ENCODE measurements at places on chromosomes 3 and 15. TPM values are rescaled to one million over a fixed set of nuclear protein-coding genes. Genes with fewer than 3 reads are reported as not detected.

The LTF gene
- 14.7 TPM for total RNA-seq

The MCTP2 gene
- 9.9 TPM for total RNA-seq

The TRIM71 gene
- under 0.01 TPM for total RNA-seq

The SNTN gene
- total RNA-seq, result not detected

The CCDC80 gene
- 1.2 TPM for total RNA-seq

The ZPLD1 gene
- total RNA-seq, result 0.23 TPM

The PYGO1 gene
- total RNA-seq, result 0.25 TPM

The PLA2G4D gene
- total RNA-seq, result not detected

The C3orf49 gene
- not detected for total RNA-seq

The SCN11A gene
- total RNA-seq, result 0.08 TPM

The VGLL3 gene
- total RNA-seq, result 0.70 TPM

The TCTA gene
- total RNA-seq, result 13.6 TPM

The CASR gene
- total RNA-seq, result 0.17 TPM

The SNX4 gene
- 54.6 TPM for total RNA-seq

DNA sequence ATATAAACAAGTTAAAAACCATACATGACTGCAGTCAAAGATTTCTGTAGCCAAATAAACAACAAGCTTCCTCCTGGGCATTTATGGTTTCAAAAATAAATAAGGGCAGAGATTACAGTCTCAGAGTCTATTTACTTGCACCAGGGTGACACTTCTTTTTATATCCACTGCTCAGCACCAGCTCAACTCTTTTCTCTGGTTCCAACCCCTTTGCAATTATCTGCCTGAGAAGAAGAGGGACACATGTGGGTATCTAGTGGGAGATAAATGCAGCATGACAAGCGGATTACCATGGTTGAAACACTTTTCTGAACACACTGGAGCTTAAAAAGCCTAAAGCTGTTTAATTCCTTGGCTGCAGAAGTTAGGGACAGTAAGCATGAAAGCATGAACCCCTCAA lies 311.5 kb downstream of the CNTN3 start:
- no peak for DNase-seq

DNA sequence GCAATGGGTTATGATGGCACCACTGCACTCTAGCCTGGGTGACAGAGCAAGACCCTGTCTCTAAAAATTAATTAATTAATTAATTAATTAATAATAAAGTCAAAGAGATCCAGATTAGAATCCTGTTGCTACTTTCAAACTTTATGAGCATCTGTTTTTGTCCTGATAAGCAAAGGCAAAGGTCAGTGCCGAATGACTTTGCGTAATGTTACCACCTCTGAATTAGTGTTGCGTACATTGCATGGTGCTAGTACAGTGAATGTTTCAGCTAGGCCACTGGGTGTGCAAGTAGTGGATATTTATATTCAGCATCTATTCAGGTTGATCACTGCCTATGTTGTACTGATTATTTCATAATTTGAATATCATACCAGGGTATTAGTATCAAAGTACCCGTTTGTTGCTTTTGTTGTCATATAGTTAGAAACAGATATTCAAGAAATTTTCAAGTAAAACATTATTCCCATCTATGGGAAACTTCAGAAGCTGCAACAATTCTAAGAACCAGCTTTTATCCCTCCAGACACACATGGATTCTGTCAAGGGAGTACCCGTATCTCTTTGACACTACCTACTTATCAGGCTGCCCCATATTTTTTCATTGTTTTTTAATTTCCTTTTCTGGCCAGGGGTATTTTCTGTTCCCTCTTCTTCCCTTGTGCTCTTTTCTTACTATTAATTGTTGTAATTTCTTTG lies 127.1 kb upstream of the GRM7 start:
- DNase-seq, result no peak

DNA sequence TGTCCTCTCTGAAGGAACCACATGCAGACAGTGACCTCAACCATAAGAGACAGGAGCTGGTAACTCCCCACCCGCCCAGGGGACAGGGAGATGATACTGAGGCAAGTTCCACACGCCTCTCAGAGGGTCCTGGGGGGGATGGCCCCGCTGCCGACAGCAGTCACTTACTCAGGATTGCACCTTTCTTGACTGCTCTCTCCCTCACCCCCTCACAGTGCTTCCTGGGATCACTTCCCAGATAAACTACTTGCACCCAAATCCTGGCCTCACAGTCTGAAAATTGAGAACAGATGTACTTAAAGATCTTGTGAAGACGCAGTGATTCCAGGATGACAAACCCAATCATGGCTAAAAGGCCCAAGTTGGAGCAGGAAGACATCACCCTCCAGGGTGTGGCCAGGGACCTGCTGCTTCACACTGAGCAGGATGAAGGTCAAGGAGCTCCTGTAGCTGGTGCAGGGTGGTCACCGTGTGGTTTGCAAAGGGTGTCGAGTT lies 207.6 kb downstream of the ADAMTS17 start:
- no peak for DNase-seq

DNA sequence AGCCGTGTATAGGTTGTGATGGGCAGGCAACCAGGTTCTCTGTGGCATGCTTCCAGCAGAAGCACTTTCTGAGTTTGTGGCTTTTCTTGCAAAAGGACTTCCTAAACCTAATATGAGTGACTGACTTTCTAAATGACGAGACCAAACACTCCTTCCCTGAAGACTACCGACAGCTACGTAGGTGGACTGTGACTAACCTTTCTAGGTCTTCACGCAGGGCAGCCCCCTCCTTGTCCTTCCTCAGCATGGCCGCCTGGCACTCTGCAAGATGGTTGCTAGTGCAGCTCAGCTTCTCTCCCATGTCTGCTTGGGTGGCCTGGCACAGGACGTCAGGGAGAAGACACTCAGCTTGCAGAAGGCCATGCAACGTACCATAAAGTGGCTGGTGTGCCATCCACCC lies 20.9 kb downstream of the CXCR6 start:
- DNase-seq, result no peak

DNA sequence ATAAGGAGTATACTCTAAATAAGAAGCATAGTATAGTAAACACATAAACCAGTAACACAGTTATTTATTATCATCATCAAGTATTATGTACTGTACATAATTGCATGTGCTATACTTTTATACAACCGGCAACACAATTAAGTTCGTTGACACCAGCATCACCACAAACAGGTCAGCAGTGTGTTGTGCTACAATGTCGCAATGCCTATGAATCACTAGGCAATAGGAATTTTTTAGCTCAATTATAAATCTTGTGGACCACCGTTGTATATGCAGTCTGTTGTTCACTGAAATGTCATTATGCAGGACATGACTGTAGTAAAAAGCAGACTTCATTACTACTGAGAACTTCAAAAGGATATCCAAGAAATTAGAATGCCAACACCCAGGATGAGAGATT lies 177.0 kb downstream of the PDCD6IP start:
- DNase-seq, result no peak

- no peak for DNase-seq
Observed at GRCh38 chr3:144104186-144104585, 132.6 kb downstream of the DIPK2A start.

GRCh38 chr15:29601811-29602210 lies 220.5 kb downstream of the TJP1 start:
- no peak for DNase-seq

DNA sequence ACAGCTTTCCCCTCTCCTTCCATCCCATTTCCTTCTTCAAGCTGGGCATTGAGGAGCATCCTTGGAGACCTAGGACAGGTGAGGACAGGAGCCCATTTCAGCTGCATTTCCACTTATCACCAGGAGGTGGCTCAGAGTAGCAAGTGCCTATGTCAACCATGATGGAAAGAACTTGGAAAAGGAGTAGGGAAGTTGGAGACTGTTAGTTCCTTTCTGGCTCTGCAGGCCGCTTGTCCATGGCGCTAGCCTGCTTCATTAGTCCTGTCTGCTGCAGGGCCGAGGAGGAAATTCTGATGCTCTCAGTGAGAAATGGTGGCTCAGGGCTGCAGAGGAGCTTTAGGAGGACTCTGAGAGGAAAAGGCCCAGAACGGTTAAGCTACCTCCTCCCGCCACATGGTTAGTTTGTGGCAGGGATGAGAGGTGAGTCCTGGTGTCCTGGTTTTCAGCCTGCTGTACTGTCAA lies 7.0 kb upstream of the CD276 start:
- DNase-seq, result peak; percentile 58

DNA sequence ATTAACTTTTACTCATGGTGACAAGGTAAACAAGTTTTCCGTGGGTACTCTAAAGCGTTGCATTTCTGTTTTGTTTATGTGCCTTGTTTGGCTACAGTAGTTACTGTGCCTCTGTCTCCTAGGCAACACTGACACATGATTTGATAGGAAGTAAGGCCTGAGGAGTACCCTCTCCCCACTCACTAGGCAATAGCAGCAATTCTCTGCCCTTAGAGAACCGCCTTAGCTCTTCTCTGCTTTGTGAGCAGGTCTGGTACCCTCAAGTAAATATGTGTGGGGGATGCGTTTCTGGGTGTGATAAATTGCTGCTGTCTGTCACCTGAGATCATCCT lies at the start of gene IL5RA:
Gene IL5RA, minus strand, starts transcription at position 76 of the 332 bp plus-strand sequence. CDS start 5,390 bp downstream, outside the sequence.
- DNase-seq, result no peak

- no peak for DNase-seq
Observed at GRCh38 chr15:66186049-66186825, 67.3 kb downstream of the MEGF11 start.

GRCh38 chr3:151330379-151330778 lies 1.0 kb upstream of the P2RY13 start:
- DNase-seq, result no peak

GRCh38 chr15:29568840-29569532 lies 253.3 kb downstream of the TJP1 start:
- no peak for DNase-seq

DNA sequence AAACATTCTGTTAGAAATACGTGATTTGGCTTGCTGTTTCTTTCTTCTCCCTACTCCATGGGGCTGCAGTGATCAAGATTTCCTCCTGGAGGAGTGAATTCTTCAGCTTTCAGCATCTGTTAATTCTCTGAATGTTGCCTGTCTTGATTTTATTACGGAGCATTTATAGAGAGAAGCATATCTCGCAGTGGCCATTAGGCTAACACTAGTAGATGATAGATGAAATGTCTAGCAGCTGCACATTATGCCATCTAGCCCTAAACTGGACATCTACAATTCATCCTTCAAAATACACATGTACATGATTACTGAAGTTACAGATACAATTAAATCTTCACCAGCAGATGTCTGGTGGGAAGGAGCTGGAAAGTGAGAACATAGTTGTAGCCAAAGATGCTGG lies 769.8 kb upstream of the NECTIN3 start:
- no peak for DNase-seq

- no peak for DNase-seq
Observed at GRCh38 chr3:132966374-132966773, 71.8 kb upstream of the TMEM108 start.

GRCh38 chr3:114848643-114849350 lies 298.3 kb downstream of the ZBTB20 start:
- DNase-seq, result no peak

GRCh38 chr15:59491062-59491461 lies 53.1 kb downstream of the FAM81A start:
- no peak for DNase-seq

GRCh38 chr15:72865486-72865885 lies 81.9 kb upstream of the ADPGK start:
- DNase-seq, result no peak

DNA sequence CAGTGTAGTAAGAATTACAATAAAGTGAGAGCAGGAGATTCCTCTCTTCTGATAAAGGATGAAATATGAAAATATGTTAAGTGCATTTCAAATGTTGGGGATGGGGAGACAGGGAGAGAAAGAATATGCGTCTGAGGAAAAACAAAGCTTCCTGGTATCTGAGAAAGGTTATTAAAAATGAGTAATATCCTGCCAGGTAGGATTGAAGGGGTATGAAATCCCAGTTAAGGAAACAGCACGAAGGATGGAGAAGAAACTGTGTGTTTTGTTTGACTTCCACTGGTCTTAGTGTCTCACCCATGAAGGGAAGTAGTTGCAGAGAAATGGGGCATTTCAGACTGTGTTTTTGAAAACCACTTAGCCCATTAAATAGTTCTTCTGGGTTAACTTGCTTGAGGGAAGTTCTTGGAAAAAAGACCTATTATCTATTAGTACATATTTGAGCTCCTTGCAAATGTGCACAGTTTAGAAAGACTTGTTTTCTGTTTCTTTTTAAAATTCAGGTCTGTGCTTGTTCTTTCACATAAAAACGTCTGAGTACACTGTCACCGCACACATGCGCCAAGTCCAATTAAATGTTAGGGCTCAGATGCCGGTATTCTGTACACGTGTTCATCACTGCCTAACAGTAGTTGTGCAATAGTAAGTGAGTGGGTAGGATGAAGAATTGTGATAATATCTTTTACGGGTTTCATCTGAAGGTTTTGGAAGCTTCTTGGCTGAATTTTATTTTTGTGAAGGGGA lies 196.1 kb upstream of the P2RY1 start:
- no peak for DNase-seq

- no peak for DNase-seq
Observed at GRCh38 chr15:89007989-89008388, 80.3 kb upstream of the ABHD2 start.

DNA sequence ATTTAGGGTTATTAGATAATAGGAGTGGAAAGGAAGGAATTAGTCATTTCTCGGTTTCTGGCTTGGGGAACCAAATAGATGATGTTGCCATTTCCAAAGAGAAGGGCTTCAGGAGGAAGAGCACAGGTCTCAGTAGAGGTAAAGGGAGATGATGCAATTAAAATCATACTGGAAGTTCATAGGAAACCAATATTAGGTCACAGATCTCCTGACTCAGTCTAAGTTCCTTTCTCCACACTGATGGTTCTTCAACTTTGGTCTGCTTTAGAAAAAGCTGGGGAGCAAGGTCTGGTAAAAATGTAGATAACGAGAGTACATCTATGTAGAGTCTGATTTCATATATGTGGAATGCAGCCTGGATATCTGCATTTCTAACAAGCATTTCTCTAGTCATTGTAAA lies 130.9 kb downstream of the POLQ start:
- DNase-seq, result no peak

DNA sequence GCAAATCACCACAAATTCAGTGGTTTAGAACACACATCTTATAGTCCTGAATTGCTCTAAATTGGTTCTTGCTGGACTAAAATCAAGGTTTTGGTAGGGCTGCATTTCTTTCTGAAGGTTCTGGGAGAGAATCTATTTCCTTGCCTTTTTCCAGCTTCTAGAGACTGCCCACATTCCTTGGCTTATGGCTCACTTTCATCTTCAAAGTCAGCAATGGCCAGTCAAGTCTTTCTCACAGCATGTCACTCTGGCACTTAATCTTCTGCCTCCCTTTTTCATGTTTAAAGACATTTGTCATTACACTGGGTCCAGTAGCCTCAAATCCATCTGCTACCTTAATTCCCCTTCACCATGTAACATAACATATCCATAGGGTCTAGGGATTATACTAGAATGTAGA lies 149.0 kb downstream of the NEK10 start:
- DNase-seq, result no peak

- DNase-seq, result no peak
Observed at GRCh38 chr3:99681512-99681911, 43.1 kb downstream of the COL8A1 start.

- DNase-seq, result no peak
Observed at GRCh38 chr15:65824941-65825544, 33.0 kb upstream of the DENND4A start.

GRCh38 chr3:72999951-73000350 lies 3.3 kb downstream of the PPP4R2 start:
- no peak for DNase-seq
